CD4-positive, alpha-beta T cell treated with Interleukin-17A for 1 hour (primary cell): ENCODE measurements at places on chromosomes 12 and 14.

GRCh38 chr12:108831309-108831991, 25.9 kb downstream of the SSH1 start:
- DNase-seq: no peak

DNA sequence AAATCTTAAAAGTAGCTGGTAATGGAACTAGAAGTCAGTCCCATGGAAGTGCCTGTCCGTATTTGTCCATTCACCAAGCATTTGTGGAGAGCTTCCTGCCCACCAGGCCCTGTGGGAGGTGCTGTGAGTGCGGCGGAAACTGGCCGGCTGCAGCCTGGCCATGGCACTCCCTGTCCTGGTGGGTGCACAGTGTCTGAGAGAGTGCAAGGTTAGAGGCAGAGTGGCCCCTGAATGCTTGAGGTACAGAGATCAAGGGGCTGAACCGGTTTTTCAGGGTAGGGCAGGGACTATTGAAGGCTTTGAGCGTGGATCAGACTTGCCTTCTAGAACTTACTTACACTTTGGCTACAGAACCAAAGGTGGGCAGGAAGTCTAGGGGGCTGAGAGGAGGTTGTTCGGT, 92.9 kb downstream of the ESR2 start:
- no peak for DNase-seq

GRCh38 chr12:14993117-14993516, 20.3 kb downstream of the PDE6H start:
- DNase-seq: no peak

- peak; percentile 58 for DNase-seq
Observed at GRCh38 chr14:53295985-53296582, 143.0 kb upstream of the DDHD1 start.

DNA sequence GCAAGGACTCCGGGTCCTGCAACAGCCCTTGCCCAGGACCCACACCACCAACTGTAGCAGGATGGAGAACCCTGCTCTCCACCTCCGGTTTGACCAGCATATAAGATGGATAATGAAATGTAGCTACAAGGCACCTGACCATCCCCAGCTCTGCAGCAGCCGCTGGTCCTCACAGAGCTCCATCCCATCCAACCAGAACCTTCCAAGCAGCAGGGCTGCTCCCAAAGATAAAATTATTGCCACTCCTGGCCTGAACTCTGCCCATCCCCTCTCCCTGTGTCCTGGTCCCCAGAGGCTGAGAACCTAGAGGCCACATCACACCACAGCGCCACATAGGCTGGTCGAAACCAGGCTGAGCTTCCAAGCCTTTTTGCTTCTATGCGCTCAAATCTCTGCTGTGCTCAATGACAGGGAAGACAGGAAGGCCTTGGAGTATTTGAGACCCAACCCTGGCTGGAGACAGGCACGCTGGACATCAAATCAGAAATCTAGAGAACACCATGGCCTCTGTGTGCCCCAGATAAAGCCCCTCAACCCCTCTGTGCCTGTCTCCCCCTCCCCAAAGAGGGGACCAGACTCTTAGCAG, 4.2 kb downstream of the CDK2AP1 start:
- no peak for DNase-seq

DNA sequence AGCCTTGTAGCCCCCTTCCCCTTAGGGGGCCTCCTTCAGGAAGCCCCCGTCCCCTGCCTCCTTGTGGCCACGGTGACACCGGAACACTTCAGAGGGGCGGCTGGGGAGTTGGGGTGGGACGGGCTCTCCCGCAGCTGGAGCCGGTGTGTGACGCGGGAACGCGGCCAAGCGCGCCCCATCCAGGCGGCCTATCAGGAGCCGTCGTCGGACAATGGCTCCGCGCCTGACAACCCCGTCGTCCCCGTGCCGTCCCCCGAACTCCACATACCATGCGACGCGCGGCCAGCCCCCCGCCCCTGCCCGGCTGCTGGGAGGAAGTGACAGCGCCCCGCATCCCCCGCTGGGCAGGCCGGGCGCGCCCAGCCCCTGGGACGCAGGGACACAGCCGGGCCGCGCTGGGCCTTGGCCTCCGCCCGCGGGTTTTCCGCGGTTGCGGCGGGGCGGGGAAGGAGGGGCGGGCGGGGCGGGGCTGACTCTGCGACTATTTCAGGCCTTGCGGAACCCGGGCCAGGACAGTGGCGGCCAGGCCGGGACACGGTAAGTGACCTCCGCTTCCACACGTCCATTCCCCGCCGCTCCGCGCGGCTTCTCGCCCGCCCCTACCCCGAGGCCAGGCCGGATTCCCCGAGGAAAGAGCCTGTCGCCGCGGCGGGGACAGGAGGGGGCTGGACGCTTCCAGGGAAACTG, at the start of gene TNFAIP2:
TSS of gene TNFAIP2 (plus strand) at position 515 of the 687 bp plus-strand sequence. CDS start 2,997 bp downstream, outside the sequence.
- no peak for DNase-seq

DNA sequence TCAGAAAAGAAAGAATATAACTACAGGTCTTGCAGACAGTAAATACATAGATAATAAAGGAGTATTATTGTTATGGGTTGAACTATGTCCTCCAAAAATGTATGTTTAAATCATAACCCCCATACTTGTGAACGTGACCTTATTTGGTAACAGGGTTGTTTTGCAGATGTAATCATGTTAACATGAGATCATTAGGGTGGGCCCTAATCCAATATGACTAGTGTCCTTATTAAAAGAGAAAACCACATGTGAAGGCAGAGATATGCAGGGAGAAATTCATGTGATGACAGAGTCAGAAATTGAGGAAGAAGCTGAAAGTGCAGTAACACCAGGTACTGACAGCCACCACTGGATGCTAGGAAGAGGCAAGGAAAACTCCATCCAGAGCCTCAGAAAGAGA, 29.0 kb downstream of the MAGOHB start:
- no peak for DNase-seq

DNA sequence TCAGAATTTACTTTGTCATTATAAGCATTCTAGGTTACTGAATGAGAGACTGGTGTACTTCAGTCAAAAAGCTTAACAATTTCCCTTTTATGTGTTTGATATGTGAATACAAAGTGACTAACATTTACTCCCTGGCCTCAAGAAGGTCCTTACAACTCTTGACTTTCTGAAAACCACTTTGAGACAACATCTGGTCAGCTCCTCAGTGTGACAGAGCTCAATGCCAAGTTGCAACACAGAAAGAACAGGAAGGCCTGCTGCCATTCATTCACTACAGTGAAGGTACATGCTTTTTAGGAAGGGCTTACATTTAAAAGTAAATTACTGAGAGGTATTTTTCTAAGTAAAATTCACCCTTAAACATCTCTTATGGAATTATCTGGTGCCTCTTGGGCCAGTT, 2.3 kb upstream of the NAA30 start:
- no peak for DNase-seq

DNA sequence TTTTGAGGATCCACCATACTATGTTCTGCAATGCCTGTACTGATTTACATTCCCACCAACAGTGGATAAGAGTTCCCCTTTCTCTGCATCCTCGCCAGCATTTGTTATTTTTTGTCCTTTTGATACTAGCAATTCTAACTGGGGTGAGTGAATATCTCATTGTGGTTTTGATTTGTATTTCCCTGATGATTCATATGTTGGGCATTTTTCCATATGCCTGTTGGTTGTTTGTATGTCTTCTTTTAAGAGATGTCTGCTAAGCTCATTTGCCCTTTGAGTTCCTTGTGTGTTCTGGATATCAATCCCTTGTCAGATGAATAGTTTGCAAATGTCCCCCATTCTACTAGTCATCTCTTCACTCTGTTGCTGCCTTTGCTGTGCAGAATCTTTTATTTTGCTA, 49.0 kb upstream of the MSRB3 start:
- DNase-seq: no peak

- DNase-seq: no peak
Observed at GRCh38 chr12:53195516-53196420, 11.3 kb downstream of the ITGB7 start.

- DNase-seq: no peak
Observed at GRCh38 chr12:100433701-100434100, 40.0 kb upstream of the NR1H4 start.

- no peak for DNase-seq
Observed at GRCh38 chr14:31489691-31490090, 1.9 kb upstream of the GPR33 start.

- no peak for DNase-seq
Observed at GRCh38 chr12:57236925-57237595, 7.5 kb downstream of the SHMT2 start.

- DNase-seq: peak; percentile 86
Observed at GRCh38 chr12:3073438-3074250, 3.5 kb upstream of the TSPAN9 start.

- no peak for DNase-seq
Observed at GRCh38 chr12:119803381-119803791, 73.7 kb downstream of the CIT start.

DNA sequence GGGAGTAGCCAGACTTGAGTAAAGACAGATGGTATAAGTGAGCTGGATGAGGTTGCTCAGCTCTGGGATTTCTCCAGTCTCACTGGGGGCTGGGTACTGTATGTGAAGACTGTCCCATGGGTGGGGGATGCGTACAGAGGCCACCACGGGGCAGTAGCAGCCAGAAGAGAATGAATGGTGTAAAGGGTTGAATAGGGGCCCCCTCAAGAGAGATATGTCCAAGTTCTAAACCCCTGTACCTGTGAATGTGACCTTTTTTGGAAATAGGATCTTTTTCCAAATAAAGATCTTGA, 21.8 kb upstream of the BCDIN3D start:
- DNase-seq: no peak

GRCh38 chr12:114131824-114132223, 165.7 kb upstream of the RBM19 start:
- no peak for DNase-seq
